Endodermal cell (in vitro differentiated cells): ENCODE measurements at places on chromosomes 16 and 17. TPM values are rescaled to one million over a fixed set of nuclear protein-coding genes. Genes with fewer than 3 reads are reported as not detected.

Gene KRT28
- total RNA-seq = not detected in 2 replicates

Gene DPEP3
- 3.2 to 3.6 TPM (median 3.5 TPM) in 3 replicates for total RNA-seq

Gene HSPB9
- 0.22 to 0.23 TPM in 2 of 3 replicates, not detected in the other for total RNA-seq

Gene GRB7
- total RNA-seq = 73.9 to 83.0 TPM (median 74.3 TPM) in 3 replicates

Gene PIMREG
- total RNA-seq = 33.4 and 38.8 TPM in 2 replicates

DNA sequence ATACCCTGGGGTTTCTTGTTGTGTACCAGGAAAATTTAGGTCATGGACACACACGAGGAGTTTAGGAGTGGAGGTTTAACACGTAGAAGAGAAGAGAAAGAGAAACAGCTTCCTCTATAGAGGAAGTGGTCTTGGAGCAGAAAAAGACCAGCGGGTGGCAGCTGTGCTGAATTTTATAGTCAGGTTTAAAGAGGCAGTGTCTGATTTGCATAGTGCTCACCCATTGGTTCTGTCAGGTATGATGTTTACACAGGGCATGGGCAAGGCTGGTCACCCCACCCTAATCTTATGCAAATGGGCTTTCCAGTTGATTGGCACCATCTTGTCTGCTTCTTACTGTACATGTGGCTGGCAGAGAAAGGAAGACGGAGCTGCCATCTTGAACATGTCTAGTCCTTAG lies 309.0 kb downstream of the CDH13 start:
- no peaks in the 10 kb centered on the region for H3K36me3 ChIP-seq
- H3K4me1 ChIP-seq = peaks cover 6% of the 10 kb centered on the region
- DNase-seq = no peak
- no peak overlapping the region for H3K27ac ChIP-seq
- H3K4me3 ChIP-seq = peak overlapping the region; percentile 13

- no peak overlapping the region for H3K4me3 ChIP-seq
- peak overlapping the region; percentile 78 for H3K27ac ChIP-seq
- DNase-seq = no peak
- H3K36me3 ChIP-seq = peaks cover 10% of the 10 kb centered on the region
- peaks cover 5% of the 10 kb centered on the region for H3K4me1 ChIP-seq
Measured at GRCh38 chr17:82865774-82866395, 26.1 kb upstream of the ZNF750 start.

- peak; percentile 20 for DNase-seq
- H3K4me1 ChIP-seq = peaks cover 9% of the 10 kb centered on the region
- H3K4me3 ChIP-seq = peak overlapping the region; percentile 73
- no peaks in the 10 kb centered on the region for H3K27me3 ChIP-seq
Measured at GRCh38 chr17:7883781-7884386, 4.7 kb upstream of the CHD3 start.

GRCh38 chr16:4745274-4745569 lies 10.9 kb downstream of the DNAAF8 start:
- no peak overlapping the region for H3K27ac ChIP-seq
- H3K4me1 ChIP-seq = no peaks in the 10 kb centered on the region
- H3K36me3 ChIP-seq = no peaks in the 10 kb centered on the region
- H3K4me3 ChIP-seq = no peak overlapping the region
- peak; percentile 69 for DNase-seq

GRCh38 chr17:77457572-77458201 lies 316.9 kb downstream of the SEC14L1 start:
- no peak overlapping the region for H3K27ac ChIP-seq
- H3K27me3 ChIP-seq = no peaks in the 10 kb centered on the region
- no peak for DNase-seq
- H3K4me1 ChIP-seq = peaks cover 18% of the 10 kb centered on the region

DNA sequence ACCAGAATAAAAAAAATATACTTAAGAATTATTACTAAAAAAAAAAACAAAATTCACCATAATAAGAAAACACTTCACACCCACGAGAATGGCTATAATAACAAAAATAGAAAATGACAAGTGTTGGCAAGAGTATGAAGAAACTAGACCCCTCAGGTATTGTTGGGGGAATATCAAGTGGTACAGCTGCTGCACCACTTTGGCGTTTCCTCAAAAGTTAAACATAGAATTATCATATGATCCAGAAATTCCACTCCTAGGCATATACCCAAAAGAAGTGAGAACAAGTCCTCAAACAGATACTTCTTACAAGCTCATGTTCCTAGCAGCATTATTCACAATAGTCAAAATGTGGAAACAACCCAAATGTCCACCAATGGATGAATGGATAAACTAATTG lies 26.3 kb downstream of the AMFR start:
- no peak overlapping the region for H3K27ac ChIP-seq
- H3K4me1 ChIP-seq = no peaks in the 10 kb centered on the region
- no peaks in the 10 kb centered on the region for H3K27me3 ChIP-seq
- peaks cover 41% of the 10 kb centered on the region for H3K36me3 ChIP-seq
- no peak for DNase-seq

- H3K27ac ChIP-seq = no peak overlapping the region
- no peak for DNase-seq
- H3K36me3 ChIP-seq = no peaks in the 10 kb centered on the region
- no peak overlapping the region for H3K4me3 ChIP-seq
- no peaks in the 10 kb centered on the region for H3K4me1 ChIP-seq
Measured at GRCh38 chr17:238071-238963, 56.9 kb upstream of the DOC2B start.

DNA sequence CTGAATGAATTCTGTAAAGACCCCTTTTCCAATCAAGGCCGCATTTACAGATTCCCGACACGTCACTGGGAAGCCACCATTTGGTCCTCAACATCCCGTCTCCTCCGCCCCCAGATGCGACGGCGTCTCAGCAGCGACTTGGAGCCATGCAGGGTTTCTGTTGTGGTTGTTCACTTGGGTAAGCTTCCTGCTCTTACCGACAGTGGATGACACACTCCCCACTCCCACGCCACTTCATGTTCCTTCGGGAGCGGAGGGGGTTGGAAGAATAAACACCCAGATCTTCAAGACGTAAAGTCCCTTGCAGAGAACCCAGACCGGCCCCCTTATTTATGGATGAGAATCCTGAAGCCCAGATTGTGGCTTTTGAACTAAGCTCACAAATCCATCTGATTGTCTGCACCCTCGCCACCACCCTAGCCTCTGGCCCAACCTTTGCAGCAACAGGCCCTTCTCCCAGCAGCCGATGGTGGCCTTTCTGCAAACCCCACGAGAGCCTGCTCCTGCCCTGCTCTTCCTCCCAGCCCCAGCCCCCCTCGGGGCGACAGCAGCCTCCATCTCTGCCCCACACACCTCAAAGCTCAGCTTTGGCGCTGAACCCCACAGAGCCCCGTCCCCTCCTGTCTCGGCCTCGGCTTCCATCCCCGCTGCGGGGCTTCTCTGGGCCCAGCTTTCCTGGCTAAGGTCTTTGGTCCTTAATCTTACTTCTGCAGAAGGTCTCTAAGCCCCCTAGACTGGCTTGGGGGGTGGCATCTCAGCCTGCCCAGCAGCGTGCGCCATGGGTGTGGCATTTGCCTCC lies 19.0 kb upstream of the OSGIN1 start:
- no peak for DNase-seq
- H3K27ac ChIP-seq = no peak overlapping the region
- no peak overlapping the region for H3K4me3 ChIP-seq

DNA sequence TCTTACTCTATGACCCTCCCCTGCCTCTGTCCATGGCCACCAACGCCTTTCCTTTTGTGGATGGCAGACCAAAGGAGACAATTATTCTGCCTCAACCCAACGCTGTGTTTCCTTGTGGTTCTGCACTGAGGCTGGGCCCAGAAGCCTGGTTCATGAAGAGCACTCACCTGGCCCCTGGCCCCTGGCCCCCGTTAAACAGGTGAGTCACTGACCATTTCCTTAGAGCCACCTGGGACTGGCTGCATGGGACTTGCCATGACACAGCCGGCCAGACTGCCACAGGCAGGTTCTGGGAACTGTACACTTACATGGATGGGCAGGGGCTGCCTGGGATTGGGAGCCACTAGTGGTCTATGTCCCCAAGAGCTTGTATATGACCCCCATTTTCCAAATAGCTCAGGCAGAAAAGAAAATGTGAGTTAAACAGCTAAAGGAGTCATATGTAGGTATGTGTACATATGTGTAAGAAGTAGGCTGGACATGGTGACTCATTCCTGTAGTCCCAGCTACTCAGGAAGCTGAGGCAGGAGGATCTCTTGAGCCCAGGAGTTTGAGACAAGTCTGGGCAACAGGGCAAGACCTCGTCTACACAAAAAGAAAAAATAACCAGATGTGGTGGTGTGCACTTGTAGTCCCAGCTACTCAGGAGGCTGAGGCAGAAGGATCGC lies 181.9 kb upstream of the CACNG5 start:
- H3K4me1 ChIP-seq = no peaks in the 10 kb centered on the region
- no peak overlapping the region for H3K4me3 ChIP-seq
- H3K27me3 ChIP-seq = no peaks in the 10 kb centered on the region
- no peak for DNase-seq
- H3K36me3 ChIP-seq = no peaks in the 10 kb centered on the region
- H3K27ac ChIP-seq = no peak overlapping the region

DNA sequence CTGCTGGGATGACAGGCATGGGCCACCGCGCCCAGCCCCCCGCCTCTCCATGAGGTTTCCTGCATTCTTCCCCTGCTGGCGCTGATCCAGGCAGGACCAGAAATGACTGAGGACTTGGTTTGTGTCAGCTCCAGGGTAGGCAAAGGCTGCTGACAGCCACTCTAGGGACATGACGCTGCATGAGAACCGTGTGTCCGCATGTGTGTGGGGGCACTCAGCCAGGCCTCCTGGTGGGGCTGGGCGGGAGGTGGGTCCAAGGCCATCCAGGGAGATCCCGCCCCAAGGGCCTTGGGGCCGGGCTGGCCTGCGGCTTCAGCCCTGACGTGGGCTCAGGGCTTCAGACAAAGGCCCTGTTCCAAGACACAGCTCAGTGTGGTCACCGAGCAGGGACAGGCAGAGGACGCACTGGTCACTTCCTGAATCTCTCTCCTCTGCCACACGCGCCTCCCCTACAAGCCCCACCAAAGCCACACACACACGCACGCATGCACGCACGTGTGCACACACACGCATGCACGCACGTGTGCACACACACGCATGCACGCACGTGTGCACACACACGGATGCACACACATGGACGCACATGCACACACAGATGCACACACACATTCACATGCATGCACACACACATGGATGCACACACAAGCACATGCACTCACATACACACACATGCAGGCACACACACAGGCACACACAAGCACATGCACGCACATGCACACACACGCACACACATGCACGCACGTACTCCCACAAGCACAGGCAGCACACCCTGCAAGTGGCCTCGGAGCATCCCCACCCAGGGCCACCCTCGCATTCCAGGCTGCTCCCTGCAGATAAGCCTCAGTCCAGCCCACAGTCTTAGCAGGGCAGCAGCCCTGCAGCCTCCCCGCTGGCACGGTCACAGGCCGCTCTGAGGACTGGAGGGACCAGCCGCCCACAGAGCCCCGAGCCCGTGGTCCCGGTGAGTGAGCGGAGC lies 5.3 kb upstream of the TMEM204 start:
- H3K4me3 ChIP-seq = no peak overlapping the region
- H3K36me3 ChIP-seq = no peaks in the 10 kb centered on the region
- no peaks in the 10 kb centered on the region for H3K4me1 ChIP-seq
- H3K27ac ChIP-seq = no peak overlapping the region
- no peak for DNase-seq

DNA sequence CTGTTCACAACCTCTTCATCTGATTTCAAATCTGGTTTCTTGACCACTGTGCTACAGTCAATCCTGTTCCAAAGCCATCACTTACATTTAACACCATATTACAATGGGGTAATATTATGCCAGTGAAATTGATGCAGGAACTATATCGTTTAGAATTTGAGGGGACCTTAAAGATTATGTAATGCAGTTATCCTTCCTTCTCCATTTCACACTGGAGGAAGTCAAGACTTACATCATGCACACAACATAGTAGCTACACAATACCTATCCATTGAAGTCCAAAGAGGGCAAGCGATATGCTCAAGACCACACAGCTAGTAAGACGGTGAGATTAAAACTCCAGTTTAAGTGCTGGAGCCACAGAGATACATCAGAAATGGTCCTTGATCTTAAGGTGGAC lies 16.8 kb downstream of the NOG start:
- no peak for DNase-seq
- peaks cover 5% of the 10 kb centered on the region for H3K4me1 ChIP-seq
- no peak overlapping the region for H3K4me3 ChIP-seq
- H3K27ac ChIP-seq = no peak overlapping the region
- H3K36me3 ChIP-seq = no peaks in the 10 kb centered on the region

DNA sequence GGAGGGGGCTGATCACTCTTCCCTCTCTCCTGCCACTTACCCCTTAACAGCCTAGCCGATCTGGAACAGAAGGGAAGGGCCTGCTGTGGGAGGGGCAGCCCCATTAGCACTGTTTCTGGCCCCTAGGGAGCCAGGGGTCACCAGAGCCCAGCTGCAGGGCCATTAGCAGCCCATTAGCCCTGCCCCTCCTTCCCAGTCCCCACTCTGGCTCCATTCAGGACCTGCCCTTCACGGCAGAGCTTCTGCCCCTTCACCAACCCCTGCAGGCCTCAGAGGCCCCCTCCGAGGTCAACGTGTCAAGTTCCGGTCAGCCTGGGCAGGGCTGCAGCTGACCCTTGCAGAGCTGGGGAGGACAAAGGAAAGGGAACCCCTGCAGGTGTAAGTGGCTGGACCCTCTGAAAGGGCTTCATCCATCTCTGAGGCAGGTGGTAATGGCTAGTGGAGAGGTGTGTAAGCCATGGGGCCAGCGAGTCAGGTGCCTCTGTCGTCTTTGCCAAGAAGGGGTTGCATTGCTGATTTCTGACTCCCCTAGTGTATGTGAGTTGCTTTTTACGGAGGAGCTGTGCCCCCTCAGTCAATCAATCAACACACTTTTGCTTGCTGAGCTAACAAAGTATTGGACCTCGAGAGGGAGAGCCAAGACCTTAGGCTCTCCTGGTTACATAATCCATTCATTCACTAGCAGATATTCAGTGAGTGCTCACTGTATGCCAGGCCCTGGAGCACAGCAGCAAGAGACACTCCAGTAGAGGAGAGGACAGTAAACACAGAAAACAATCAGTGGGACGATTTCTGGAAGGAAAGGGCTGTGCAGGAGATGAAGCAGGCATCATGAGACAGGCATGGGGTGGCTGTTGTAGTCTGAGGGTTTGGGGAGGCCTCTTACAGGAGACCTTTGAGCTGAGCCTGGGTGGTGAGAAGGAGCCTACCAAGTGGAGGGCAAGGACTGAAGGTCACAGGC lies 18.2 kb upstream of the KCNJ12 start:
- H3K27ac ChIP-seq = no peak overlapping the region
- peak; percentile 93 for DNase-seq
- H3K27me3 ChIP-seq = no peaks in the 10 kb centered on the region
- no peaks in the 10 kb centered on the region for H3K36me3 ChIP-seq

DNA sequence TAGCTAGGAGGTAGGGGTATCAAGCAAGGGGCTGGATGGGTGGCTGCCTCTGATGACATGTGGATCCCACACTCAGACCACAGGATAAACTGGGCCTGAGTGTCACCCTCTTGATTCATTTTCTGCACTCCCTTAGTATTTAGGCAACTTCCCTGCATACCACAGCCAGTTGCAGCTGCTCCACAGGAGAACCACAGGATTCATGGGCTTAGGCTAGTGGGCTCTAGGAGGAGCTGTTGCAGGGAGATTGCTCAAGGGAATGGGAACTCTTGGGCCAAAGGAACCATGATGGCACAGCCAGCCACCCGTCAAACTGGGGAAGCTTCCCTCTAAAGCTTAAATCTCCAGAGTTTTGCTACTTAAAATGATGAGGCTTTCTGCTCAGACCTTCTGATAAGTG lies 269.7 kb upstream of the ASIC2 start:
- no peaks in the 10 kb centered on the region for H3K27me3 ChIP-seq
- H3K36me3 ChIP-seq = no peaks in the 10 kb centered on the region
- H3K4me1 ChIP-seq = no peaks in the 10 kb centered on the region
- DNase-seq = peak; percentile 73
- H3K27ac ChIP-seq = no peak overlapping the region

GRCh38 chr17:72795941-72796340 lies 296.5 kb downstream of the SLC39A11 start:
- H3K27ac ChIP-seq = peak overlapping the region; percentile 60
- DNase-seq = no peak
- H3K4me3 ChIP-seq = no peak overlapping the region
- no peaks in the 10 kb centered on the region for H3K27me3 ChIP-seq
- H3K36me3 ChIP-seq = no peaks in the 10 kb centered on the region
- H3K4me1 ChIP-seq = no peaks in the 10 kb centered on the region
